ENCODE measurements at places on chromosomes 5 and 9. TPM values are rescaled to one million over a fixed set of nuclear protein-coding genes. Genes with fewer than 3 reads are reported as not detected.

The F2RL2 gene
- total RNA-seq = 20.2 TPM

The CEL gene
- 0.71 TPM for total RNA-seq

The FAM169A gene
- 17.9 TPM for total RNA-seq

The CCL27 gene
- 0.76 TPM for total RNA-seq

The SLC6A18 gene
- not detected for total RNA-seq

The GALNT12 gene
- 2.2 TPM for total RNA-seq

The PSIP1 gene
- total RNA-seq = 148 TPM

The LARP1 gene
- 99.9 TPM for total RNA-seq

The MARCOL gene
- total RNA-seq = not detected

The BOD1 gene
- total RNA-seq = 104 TPM

The ARSI gene
- total RNA-seq = 0.18 TPM

The NR2F1-AS1 gene
- 11.3 TPM for total RNA-seq

The MARCHF11 gene
- total RNA-seq = not detected
